Sigmoid colon (tissue), 7 donors: ENCODE measurements at places on chromosomes 3 and 15. TPM values are rescaled to one million over a fixed set of nuclear protein-coding genes. Genes with fewer than 3 reads are reported as not detected.
A peak's percentile ranks its signal among the peaks of the same experiment; 100 is the strongest.

DNA sequence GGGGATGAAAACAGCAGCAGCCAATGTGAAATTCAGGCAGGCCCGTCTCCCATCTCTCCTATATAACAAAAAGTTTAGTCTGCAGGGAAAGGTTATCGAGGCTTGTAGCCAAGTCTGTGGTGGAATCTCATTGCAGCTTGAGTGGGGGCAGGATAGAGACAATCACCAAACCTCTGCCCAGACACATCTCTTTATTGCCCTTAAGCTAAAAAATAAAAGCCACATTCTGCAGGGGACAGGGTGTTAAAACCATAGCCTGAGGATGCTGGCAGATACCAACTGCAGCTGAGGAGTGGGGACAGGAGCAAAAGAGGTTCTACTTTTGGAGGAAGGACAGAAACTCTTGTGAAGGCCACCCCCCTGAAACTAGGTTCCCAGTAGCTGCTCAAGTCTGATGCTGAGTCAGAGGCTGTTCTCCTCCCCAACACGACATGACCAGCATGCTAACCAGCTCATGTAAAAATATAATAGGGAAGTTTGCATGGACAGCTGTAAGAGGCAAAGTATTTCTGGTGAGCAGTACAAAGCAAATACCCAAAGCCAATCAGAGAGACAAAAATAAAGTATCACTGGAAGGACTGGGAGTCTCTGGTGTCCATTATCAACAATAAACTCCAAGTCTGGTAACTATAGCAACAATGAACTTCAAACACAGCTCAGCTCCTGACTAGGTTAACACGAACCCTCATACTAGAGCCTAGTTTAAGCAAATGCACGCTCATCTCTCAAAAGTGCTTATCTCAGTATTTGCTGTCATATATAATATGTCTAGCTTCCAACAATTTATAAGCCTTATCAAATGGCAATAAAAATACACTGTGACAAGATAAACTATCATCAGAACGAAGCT lies 362.2 kb upstream of the SLCO3A1 start:
- DNase-seq = no peak

- DNase-seq = peak; percentile 94
Measured at GRCh38 chr15:31396881-31397560, 70.4 kb downstream of the KLF13 start.

GRCh38 chr15:99414755-99415731 lies 150.7 kb upstream of the MEF2A start:
- peak; percentile 63 for DNase-seq

DNA sequence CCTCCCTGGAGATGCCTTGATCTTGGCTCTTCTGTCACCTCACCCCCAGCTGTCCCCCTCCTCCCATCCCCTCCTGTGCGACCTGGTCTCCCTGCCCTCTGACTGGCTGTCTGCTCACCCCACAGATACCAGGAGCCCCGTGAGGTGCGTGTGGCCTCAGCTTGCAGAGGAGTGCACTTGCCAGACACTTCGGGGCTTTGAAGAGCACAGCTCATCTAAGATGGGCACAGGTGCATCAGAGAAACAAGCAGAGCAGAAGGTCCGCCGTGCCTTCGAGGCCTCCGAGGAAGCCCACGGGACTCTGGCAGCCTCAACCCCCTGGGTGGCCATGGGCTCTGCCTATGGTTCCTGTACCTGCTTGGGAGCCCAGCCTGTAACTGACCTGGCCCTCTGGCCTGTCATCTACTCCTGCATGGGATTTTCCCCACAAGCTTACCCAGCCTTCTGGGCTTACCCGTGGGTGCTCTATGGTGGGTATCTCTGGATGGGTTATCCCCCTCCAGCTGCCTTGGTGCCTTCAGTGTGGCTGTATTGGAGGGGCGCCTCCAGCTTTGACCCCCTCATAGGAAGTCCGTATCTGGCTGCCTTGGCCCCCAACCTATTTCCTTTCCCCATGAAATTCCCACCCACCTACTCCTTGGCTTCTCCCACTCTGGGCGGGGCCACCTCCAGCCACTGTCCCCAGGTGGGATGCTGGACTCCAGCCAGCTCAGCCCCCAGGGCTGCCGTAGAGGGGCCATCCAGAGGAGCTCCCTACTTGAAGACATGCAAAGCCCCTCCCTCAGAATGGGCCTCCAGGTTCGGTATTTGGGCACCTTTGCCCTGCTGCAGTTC lies 3.8 kb downstream of the PRR23E start:
- peak; percentile 57 for DNase-seq

ITGA11 gene
- 1.2 TPM for total RNA-seq

CPN2 gene
- total RNA-seq = not detected

CYP8B1 gene
- not detected for total RNA-seq

AHSG gene
- not detected for total RNA-seq

CLRN1 gene
- not detected for total RNA-seq

SRGAP3 gene
- total RNA-seq = 5.8 TPM
